ENCODE measurements at places on chromosomes 6 and 20. TPM values are rescaled to one million over a fixed set of nuclear protein-coding genes. Genes with fewer than 3 reads are reported as not detected.

GRCh38 chr20:14986026-14986655 lies 648.7 kb upstream of the FLRT3 start:
- no peak for DNase-seq

DNA sequence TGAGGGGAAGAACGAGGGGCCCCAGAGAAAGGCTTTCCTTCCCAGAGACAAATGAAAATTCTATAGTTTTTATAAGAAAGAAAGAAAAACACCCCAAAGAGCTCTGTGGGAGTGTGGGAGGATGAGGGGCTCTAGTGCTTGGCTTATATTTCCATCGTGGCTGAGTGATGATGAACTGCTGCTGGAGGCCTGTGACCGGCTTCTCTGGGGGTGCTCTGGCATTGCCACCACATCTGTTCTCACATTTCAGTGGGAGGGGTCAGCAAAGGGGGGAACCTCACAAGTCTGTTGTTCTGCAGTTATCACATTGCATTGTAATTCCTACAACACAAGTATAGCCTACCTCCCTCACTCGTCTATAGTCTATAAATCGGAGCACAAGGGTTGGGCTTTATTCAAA lies 67.6 kb upstream of the BACH2 start:
- no peak for DNase-seq

DNA sequence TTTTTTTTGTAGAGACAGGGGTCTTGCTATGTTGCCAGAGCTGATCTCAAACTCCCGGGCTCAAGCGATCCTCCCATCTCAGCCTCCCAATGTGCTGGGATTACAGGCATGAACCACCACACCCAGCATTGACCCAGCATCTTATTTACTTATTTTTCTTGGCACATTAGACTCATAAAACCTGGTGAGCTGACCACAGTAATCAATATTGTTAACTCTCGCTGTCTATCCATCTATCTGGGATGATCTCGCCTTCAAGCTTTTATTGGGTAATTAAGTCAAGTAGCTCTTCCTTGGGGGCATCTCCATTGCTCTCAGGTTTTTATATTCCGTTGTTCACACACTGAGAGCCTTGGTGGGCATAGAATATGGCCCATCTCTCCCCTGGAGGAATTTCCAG lies 17.0 kb downstream of the PNPLA1 start:
- DNase-seq = no peak

WFDC5 gene
- 321 TPM for total RNA-seq

LY86 gene
- total RNA-seq = not detected

Data from suprapubic skin (tissue), 4 donors.